ENCODE measurements at places on chromosomes 12 and 14. TPM values are rescaled to one million over a fixed set of nuclear protein-coding genes. Genes with fewer than 3 reads are reported as not detected.

DNA sequence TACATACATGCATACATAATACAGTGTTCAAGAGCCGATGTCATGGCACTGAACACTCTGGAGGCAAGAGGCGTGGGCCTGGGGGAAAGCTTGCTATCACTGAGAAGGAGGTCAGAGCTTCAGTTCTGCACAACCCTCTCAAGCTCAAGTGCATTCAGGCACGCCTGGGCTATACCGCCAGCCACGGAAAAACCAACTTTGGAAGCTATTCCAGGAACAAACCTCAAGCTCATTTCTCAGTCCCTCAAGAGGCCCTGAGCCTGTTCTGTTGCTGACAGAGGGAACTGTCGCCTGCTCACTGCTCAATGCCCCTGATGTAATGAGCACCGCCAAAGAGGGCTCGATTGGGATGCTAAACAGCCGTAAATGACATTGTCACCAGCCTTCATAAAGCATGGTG, 9.2 kb downstream of the NOS1 start:
- H3K27me3 ChIP-seq = peaks cover 3% of the 10 kb centered on the region
- no peak for DNase-seq
- no peaks in the 10 kb centered on the region for H3K36me3 ChIP-seq

DNA sequence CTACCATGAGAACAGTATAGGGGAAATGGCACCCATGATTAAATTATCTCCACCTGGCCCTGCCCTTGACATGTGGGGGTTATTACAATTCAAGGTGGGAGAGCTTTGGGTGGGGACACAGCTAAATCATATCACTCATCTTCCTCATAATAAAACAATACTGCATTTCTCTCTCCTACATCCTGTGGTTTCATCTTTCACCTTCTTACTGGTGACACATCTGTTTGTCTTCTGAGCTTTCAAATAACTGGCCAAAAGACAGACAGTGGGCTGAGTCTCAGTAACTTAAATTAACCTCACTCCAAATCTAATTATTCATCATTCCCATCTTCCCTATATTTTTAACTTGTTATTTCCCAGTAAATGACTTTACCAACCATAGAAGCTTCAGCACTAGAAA, 729.7 kb upstream of the USP15 start:
- no peaks in the 10 kb centered on the region for H3K4me1 ChIP-seq
- no peak overlapping the region for H3K4me3 ChIP-seq
- no peak for DNase-seq
- no peak overlapping the region for H3K27ac ChIP-seq

Gene CTSG
- total RNA-seq = not detected

DNA sequence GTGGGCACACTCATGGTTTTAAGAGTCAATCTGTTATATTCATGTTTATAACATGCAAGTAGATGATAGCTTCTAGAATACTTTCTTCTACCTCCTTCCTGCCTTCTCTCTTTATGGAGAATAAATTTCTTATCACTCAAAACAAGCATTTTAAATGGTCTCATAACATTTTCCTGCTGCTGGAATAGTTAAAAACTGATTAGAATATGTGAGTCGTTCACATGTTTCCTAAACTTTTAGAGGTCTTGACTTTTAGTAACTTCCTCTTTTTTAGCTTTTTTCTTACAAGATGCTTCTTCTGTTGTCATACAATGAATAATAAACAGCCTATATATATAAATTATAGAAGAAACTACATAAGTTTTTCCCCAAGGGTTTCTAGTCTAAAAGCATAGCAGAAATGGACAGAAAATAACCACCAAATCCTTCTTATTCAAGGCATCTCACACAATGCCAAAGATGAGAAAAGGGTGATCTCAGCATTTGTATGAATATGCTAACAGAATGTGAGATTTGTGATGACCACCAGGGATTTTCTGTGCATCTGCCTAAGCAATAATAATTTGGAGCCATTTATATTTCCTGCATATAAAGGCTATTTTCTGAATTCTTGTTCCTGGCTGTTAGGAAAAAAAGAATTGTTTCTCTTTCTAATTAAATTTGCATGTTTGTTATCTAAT, 127.8 kb downstream of the DAAM1 start:
- no peaks in the 10 kb centered on the region for H3K27me3 ChIP-seq
- no peak overlapping the region for H3K27ac ChIP-seq
- DNase-seq = no peak
- H3K36me3 ChIP-seq = no peaks in the 10 kb centered on the region

DNA sequence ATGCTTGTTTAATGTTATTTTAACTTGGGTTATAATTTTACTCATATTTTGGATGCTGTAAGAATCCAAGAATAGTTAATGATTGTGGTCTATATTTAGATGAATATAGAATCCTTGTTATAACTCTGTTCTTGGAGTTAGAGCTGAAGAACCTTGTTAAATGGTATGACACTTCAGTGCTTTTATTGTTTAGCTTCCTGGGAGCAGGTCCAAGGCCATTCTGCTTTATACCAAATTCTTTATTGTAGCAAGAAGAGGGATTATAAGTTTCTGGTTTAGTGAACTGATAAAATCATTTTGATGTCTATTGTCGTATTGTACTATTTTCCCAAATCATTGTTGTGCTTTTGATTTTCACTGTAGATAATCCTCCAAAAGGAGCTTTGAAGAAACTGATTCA, 69.4 kb downstream of the MIA2 start:
- H3K27me3 ChIP-seq = no peaks in the 10 kb centered on the region
- DNase-seq = no peak
- H3K4me1 ChIP-seq = no peaks in the 10 kb centered on the region
- no peak overlapping the region for H3K4me3 ChIP-seq
- H3K36me3 ChIP-seq = peaks cover 6% of the 10 kb centered on the region

DNA sequence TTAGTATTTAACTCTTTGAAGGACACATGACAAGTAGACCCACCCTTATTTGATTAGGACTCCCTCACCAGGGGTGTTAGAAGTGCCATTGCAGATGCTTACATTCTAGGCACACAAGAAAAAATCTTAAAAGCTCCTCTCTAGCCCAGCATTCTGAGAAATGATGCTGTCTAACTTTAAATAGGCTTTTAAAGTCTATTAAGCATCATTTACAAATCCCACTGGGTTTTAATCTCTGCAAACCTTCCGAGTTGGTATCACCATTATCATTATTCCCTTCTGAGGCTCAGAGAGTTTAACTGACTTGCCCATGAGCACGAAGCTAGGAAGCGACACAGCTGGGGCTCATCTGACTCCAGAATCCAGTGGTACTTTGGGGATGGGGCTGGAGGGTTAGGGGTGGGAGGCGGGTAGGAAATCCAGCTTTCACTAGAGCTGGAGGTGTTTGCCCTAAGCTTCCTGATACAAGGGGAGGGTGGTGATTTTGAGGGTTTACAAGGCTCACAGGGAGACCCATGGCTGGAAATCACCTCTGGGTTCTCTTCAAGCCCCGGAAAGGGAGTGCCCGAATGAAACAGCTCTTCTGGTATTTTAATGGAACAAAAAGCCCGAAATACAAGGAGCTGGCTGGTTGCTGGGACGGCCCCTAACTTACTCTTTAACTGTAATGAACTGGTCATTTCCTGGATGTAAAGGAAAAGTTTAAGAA, 109.2 kb upstream of the FUT8 start:
- no peak overlapping the region for H3K4me3 ChIP-seq
- no peak for DNase-seq
- no peak overlapping the region for H3K27ac ChIP-seq
- peaks cover 2% of the 10 kb centered on the region for H3K27me3 ChIP-seq
- peaks cover 26% of the 10 kb centered on the region for H3K4me1 ChIP-seq

GRCh38 chr12:79775355-79776027, 84.7 kb upstream of the PAWR start:
- H3K27ac ChIP-seq = 0 out of 2 replicates have a peak overlapping the region, but pooled peaks have one; percentile 18
- H3K4me3 ChIP-seq = no peak overlapping the region
- peaks cover 5% of the 10 kb centered on the region for H3K36me3 ChIP-seq

GRCh38 chr12:49415521-49415970, 48.3 kb downstream of the SPATS2 start:
- peaks cover 20% of the 10 kb centered on the region for H3K4me1 ChIP-seq
- H3K27ac ChIP-seq = no peak overlapping the region
- no peak overlapping the region for H3K4me3 ChIP-seq
- DNase-seq = no peak

Data from WTC11 (cell line).